ENCODE measurements at places on chromosomes 1 and 21.

DNA sequence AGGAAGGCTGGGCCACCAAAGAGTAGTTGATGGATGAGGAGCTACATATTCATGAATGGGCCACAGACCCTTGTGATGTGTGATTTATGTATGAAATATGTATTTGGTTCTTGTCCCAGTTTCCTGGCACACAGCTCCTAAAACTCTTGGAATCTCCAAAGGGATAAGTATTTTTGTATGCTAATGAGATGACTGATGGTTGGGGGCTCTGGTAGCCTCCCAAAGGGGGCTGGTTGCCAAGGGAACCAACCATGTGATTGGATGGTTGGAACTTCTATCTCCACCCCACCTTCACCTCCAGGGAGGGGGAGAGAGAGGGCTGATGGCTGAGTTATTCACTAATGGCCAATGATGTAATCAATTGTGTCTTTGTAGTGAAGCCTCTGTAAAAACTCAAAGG, 77.1 kb downstream of the ZNF281 start:
- no peak for DNase-seq

DNA sequence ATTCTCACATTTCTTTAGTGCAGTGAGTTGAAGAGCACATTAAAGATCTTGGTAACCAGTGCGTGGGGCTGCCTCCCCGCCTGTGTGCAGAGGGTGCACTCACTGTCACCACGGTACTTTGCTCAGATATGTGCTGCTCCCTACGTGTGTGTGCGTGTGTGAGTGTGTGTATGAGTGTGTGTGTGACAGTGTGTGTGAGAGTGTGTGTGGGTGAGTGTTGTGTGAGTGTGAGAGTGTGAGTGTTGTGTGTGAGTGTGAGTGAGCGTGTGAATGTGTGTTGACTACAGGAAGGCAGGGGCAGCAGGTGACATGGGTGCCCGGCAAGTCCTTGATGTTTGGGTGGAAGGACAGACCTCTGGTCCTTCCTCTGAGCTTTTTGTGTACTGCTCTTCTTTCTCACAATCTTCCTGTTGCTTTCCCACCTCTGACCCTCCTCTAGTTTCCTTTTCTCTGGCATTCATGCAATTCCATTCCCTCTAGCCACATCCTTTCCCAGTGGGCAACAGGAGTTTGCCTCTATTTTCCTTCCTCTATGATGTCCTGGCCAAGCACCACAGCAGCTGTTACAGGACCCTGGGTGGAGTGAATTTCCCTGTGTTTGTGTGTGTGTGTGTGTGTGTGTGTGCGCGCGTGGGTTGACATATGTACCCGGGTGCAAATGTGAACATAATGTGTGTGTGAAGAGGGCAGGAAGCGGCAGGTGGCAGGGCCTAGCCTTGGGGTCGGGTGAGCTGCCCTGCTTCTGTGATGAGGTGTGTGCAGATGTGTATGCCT, 19.8 kb downstream of the LHX4 start:
- no peak for DNase-seq

DNA sequence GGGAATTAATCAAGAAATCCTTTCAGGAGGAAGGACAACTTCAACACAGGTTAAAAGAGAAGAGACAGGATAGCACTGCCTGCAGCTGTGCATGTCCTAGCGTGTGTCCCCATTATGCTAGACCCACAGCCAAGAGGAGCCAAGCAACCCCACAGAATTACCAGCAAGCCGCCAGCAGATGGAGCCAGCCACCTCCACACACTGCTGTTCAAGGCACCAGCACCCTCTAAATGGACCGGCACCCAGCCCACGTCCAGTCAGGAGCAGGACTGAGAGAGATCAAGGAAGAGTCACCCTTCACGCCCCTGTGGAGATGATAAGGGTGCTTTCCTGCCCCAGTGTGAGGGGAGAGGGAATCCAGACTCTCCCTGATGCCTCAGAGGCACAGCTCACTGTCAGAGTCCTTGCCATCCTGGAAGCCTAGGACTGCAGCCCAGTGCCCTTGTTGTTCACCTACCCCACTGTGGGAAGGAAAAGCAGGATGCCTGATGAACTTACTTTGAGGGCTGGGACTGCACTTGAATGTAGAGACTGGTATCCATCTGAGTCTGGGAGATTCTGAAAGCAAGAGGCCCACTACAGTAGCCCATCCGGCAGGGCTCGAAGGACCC, 37.1 kb upstream of the CTTNBP2NL start:
- peak; percentile 34 for DNase-seq

GRCh38 chr1:31199949-31200348, 39.7 kb downstream of the NKAIN1 start:
- DNase-seq, result no peak

DNA sequence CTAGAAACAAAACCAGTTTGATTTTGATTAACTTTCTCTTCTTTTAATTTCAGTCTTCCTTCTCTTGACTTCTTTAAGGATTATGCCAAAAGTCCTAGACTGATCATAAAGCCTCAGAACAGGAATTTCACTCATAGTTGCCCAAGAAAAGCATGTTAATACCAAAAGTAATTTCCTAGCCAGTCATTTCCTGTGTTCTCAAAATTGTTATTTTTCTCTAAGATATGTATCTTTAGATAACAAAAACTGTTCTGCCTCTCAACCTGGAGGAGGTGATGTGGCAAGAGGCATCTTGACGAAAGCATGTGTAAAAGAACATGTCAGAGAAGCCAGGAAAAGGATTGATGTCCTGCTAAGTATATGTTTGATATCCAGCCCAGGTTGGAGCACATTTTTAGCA, 78.0 kb upstream of the IPO9 start:
- DNase-seq, result no peak

DNA sequence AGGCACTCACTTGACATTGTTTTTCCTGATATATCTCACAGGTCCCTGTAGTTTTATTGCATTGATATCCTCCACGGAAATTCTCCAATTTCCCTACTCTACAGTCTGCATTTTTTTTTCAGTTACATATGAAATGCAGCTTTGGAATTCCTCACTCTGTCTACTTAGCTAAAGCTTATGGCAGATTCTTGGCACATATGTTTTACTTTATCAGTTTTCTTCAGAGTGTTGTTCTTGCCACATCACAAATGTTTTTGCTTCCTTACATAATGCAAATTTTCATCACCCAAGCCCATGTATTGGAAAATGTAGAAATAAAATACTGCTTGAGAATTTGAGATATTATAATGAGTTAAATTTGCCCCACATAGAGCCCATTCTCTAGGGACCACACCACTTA, 1895.1 kb downstream of the MRPL39 start:
- DNase-seq, result no peak

DNA sequence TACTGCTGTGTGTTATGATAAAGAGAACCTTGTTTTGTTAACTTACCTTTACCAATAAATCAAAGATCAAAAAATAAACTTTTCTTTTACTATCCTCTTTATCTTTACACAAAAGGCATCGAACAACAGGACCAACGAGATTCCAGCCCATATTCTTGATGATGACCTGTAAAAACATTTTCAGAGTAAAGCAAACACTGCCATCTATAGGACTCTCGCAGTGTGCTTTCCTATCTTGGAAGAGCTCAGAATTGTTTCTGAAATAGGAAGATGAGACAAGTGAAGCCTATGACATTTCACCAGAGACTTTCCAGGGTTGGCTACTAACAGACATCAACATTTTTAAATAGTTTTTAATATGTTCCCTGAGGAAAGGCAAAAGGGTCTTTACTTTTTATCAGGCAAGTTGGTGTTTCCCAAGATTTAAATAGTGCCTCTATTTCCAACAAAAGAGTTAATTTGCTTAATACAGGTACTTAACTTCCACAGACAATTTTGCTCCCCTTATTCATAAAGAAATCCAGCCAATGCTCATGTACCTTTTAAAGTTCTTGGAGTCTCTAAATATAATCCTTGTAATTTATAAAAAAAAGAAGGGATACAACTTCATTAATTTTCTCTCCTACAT, 7.3 kb downstream of the GLMN start:
- peak; percentile 7 for DNase-seq

DNA sequence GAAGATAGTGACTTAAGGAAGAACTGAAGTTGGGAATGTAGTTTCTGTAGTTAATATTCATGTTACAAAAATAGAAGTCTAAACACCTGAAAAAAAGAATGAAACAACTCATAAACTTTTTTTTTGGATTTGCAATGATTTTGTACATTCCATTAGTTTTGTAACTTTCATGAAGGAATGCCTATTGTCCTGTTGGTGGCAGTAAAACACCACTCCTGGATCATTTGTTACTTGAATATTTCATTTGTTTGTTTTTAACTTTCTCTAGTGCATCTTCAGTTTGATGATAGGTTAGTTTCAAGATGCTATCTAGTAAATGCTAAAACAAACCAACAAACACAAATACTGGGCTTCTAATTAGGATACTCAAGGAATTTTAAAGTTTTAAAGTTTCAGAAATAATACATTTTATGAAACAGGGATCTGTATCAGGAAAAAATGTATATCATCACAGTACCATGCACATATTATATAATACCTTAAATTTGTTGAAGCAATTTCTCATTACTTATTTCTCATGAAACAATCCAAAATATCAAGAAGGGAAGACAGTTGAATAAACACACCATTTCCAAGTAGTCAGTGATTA, 229.7 kb upstream of the CACYBP start:
- DNase-seq, result peak; percentile 35

DNA sequence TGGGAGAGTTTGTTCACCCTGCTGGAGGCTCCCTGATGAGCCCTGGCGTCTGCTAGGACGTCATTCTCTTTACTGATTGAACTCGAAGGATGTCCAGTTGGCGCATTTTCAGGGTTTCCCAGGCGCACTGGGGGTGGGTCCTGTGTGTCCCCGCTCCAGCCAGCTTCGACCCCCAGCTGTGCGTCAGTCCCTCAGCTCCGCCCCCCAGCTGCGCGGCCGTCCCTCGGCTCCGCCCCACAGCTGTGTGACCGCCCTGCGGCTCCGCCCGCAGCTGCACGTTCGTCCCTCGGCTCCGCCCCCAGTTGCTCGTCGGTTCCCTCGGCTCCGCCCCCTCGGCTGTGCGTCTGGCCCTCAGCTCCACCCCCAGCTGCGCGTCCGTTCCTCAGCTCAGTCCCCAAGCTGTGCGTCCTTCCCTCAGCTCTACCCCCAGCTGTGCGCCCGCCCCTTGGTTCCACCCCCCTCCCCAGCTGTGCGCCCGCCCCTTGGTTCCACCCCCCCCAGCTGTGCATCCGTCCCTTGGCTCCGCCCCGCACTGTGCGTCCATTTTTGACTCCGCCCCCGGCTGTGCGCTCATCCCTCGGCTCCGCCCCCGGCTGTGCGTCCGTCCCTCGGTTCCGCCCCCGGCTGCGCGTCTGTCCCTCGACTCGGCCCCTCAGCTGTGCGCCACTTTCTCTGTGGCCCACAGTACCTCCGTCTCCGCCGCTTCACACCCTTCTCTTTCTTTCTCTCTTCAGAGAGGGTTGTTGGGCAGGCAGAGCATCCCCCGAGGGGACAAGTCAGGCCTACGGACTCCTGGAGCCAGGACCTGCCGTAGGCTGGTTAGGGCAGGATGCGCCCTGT, 61.3 kb downstream of the FAAP20 start:
- peak; percentile 97 for DNase-seq

- DNase-seq, result no peak
Measured at GRCh38 chr21:46459024-46459355, 299 bp downstream of the DIP2A start.

DNA sequence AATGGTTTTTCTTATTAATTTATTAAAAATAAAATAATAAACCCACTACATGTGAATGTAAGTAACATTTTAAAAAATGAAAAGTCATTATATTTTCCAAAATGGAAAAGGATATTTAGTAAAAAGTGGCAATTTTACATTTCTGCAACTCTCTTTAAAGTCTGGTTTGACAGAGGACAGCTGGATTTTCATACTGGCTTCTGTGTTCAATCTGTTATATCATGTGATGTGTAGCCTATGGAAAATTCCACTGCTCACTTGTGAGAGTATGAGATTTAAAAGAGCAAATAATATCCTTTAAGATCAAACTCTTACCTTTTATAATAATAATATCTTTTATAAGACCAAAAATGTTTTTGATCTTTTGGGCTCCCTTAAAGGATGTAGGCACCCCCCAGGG, 33.7 kb downstream of the PCP4 start:
- DNase-seq, result no peak

DNA sequence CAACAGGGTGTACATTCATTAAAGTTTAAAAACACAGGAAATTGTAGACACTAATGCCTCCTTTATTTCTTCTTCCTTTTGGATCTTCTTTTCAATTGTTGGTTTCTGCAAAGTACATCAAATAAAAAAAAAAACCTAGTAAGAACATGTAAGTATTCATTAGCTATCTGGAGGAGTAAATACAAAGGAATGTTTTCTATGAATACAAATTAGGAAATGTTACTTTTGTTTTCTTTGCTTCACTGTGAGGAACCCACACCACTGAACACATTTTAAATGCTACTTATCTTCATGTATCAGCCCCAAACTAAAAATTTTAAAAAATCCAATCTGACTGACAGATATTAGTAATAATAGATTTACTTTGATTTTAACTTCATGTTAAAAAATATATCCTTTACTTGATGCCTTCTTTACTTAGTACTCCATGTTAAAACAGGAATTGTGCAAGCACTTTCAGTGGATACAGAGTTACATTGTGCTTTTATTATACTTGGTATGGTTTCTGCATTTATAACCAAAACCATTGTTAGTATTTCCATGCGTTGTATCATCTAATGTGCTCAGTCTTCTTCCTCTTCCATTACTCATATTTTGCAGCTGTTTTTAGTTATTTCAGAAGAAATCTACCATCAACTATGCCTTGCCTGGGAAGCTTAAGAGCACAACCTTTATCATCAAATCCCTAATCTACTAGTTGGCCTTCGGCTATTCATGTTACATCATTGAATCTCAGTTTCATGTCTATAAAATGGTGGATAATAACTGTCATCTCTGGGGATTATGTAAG, 236.9 kb upstream of the DPYD start:
- DNase-seq, result no peak

- DNase-seq, result no peak
Measured at GRCh38 chr1:78687315-78687714, 37.7 kb downstream of the IFI44 start.

DNA sequence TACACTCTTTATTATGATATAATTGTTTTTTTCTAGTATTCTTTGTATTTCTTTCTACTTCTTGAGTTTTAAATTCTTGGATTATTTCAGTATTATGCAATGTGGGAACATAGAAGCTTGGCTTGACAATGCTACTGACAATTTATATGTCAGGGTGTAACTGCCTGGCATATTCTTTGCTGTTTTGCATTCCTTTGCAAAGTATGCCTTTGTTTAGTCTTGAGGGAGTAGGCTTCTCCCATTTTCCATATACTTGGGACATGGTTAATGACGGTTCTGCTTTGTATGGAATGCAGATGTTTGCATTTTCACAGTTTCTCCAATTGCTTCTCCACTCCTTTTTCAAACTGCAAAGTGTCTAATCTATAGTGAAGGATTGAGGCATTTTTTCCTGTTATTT, 109.8 kb downstream of the HMCN1 start:
- no peak for DNase-seq

GRCh38 chr1:158025576-158026230, 32.3 kb downstream of the KIRREL1 start:
- no peak for DNase-seq

- DNase-seq, result no peak
Measured at GRCh38 chr1:78779831-78780230, 130.2 kb downstream of the IFI44 start.

- DNase-seq, result no peak
Measured at GRCh38 chr1:6872573-6873261, 87.5 kb downstream of the CAMTA1 start.

- DNase-seq, result no peak
Measured at GRCh38 chr1:89945852-89946476, 48.9 kb upstream of the ZNF326 start.
